ENCODE measurements at places on chromosomes 7 and 10.
A peak's percentile ranks its signal among the peaks of the same experiment; 100 is the strongest.

DNA sequence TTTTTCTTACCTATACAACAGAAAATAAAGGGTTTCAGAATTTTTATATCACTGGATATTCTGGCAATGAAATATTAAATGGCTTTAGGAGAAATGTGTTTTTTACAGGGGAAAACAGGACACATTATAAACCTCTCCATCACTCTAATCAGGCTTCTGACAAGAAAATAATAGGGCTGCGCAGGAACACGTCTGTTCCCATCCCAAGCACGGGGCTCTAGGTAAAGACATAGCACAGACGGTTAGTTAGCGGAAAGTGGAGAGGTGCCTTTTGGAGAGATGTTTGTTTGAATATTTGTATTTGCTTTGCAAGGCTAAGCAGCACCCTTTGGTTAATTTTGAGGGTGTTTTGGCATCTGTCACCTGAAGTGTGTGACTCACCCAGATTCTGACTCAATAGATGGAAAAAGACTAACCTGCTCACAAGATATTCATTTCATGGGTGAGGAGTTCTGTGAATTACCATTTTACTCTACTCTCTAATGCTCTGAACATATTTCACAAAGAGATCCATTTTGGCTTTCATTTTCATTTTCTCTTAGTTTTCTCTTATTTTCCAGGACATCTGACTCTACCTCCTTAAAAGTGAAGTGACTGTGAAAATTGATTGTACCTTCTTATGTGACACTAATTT lies 174.5 kb upstream of the AKR1E2 start:
- peak; percentile 49 for DNase-seq

GRCh38 chr10:83012866-83013265 lies 1126.4 kb upstream of the GHITM start:
- DNase-seq = no peak

GRCh38 chr7:129829737-129830631 lies 122.8 kb downstream of the UBE2H start:
- DNase-seq = peak; percentile 87

DNA sequence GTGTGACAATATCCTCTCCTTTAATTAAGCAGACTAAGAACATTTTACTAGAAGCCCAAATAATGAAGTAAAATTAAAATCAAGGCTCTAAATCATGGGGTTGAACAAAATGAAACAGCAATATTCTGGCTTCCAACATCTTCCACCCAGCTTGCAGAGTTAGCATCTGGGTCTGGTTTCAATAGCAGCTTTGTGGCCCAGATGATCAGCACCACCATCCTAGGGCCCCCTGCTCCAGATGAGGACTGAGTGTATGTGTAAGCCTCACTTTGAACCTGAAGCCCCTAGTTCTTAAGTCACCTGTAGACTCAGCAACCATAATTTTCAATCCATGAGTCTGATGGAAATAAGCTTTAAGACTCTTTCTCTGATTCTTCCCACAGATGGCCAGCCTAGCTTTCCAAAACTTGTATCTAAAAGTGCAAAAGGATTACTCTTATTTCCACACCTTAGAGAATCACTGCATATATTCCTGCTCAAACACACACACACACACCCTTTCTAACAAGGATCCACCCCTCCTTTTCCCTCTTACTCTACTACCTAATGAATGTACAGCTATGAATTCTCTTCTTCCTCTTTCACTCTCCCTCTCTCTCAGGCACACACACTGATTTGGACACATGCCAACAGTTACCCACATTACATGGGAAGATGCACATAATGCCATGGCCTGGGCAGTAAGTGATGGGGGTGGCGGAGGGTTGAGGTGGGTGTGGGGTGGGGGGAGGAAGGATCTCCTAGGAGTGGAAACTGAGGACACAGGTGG lies 3.5 kb downstream of the DENND11 start:
- DNase-seq = no peak

DNA sequence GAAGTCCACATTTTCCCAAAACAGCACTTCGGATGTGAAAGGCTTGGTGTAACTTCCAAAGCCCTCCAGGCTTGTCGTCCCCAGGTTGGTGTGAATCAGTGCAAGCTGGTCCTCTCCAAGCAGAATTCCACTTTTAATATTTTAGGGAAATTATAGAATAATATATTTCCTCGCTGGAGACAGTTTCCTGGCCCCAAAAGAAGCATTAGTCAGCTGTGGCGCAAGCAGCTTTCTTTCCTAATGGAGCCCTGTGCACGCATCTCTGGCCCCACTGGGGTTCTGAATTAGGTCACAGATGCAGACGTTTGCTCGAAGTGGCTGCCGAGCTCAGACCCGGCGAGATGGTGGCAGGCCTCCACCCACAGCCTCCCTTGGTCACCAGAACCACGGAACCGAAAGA lies 33.3 kb upstream of the MNX1 start:
- no peak for DNase-seq

DNA sequence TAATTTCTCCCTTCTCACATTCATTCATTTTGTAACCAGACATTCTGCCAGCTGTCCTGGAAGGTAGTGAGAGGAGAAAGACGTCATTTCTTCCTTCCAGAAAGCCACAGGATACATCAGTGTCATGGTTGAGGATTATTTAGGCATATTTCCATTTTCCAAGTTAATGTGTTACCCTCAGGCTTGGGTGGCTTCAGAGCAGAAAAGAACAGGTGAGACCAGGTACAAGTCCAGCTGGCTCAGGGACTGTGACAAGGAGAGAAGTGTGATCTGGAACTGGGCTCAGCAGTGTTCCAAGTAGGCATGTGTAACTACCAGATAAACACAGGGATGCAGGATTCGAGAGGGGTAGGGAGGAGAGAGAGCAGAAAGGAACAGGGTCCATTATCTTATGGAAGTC lies 386.9 kb downstream of the GALNT17 start:
- DNase-seq = no peak

DNA sequence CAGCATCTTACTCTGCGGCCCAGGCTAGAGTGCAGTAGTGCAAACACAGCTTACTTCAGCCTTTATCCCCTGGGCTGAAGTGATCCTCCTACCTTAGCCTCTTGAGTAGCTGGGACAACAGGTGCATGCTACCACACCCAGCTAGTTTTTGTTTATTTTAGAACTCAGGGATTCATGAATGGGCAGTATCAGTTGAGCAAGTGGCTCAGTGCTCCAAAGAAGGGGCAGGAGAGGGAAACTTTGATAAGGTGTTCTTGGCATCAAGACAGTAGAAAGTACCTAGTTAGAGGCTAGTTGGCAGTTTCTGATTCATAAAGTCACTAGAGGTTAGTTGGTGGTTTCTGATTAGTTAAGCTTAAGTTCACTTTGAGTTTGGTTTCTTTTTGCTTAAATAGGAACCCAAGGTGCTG lies 18.4 kb downstream of the TRIM24 start:
- DNase-seq = no peak

- DNase-seq = no peak
Measured at GRCh38 chr7:80740778-80741545, 102.5 kb downstream of the CD36 start.

DNA sequence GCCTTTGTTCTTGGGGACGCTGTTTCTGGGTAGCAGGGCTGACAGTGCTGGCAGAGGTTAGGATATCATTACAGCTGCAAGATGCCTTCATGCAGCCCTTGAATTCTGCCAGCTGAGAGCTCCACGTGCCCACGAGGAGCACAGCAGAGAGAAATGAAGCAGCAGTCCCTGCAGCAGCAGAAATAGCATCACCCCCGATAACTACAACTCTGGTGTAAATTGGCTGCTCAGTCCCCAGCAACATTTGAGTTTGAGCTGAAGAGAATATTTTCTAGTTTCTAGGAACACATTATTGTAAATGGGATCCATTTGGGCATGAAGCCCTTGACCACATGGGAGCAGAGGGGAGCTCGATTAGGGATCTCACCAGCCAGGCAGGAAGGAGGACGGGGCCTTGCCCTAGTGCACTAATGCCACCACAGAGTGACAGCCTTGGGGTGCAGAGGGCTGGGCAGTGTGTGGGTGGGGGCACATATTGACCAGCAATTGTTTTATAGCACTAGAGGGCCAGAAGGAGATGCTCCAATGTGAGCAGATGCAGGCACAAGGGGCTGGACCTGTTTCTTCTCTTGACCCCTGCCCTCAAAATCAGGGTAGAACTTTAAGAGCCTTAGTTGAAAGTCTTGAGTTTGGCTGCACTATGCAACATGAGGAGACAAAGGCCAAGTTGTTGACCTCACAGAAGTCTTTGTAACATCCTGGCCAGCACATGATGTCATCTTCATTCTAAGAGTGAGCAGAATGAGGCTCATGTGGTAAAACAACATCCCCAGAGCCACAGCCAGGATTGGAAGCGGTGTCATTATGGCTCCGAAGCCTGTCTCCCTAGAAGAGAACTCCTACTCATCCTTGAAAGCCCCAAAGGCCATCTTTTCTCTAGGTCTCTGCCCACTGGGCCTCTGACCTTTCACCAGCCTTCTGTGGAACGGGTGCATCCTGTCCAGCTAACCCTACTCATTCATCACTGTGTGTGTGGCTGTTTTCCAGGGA lies 52.6 kb downstream of the ADCY1 start:
- DNase-seq = no peak

All from RKO (cell line).